Pancreas (tissue), 10 donors: ENCODE measurements at places on chromosomes 4 and X.

DNA sequence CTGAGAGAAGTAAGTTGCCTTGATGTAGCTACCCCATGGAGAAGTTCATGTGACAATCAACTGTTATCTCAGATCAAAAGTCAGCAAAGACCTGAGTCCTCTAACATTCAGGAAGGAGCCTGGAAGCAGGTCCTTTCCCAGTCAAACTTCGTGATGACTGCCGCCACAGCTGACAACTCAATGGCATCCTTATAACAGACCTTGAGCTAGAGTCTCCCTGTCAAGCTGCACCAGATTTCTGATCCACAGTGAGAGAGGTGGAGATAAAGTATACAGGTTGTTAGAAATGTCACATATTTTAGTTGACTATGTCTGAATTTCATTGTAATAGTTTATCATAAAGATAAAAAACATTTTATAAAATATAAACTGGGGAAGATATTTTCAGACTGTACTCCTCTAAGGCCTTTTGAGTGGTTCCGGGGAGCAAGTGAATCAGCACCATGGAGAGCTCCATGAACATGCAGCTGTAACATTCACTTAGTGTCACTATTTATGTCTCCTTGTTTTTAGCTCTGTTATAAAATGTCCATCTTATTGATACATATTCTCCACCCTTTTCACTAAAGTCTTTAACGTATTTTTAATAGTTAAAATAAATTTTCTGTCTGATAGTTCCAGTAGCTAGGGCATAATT is 1653.5 kb upstream of the AGA start:
- no peaks in the 10 kb centered on the region for H3K4me1 ChIP-seq
- no peaks in the 10 kb centered on the region for H3K27me3 ChIP-seq
- H3K4me3 ChIP-seq = no peak overlapping the region

DNA sequence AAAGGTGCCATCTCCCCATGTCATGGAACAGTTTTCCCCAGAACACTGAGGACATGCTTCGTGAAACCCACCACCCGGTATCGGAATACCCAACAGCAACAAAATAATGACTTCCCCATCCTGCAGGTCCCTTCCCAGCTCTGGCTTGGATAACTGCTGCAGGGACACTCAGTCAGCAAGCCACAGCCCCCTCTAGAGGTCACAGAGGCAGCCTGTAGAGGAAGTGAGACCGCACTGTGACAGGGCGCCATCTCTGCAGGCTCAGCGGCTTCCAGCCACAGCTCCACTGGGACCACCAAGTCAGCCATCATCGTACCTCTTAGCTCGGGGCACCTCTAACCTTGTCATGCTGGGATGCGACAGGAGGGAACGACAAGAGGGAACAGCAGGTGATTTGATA is 315.9 kb downstream of the LDB2 start:
- no peaks in the 10 kb centered on the region for H3K36me3 ChIP-seq
- no peak overlapping the region for H3K4me3 ChIP-seq
- H3K27ac ChIP-seq = no peak overlapping the region
- H3K4me1 ChIP-seq = no peaks in the 10 kb centered on the region
- DNase-seq = no peak

GRCh38 chr4:77567549-77567948 is 38.1 kb upstream of the CXCL13 start:
- H3K4me3 ChIP-seq = no peak overlapping the region
- DNase-seq = no peak
- H3K27me3 ChIP-seq = no peaks in the 10 kb centered on the region
- no peak overlapping the region for H3K27ac ChIP-seq

DNA sequence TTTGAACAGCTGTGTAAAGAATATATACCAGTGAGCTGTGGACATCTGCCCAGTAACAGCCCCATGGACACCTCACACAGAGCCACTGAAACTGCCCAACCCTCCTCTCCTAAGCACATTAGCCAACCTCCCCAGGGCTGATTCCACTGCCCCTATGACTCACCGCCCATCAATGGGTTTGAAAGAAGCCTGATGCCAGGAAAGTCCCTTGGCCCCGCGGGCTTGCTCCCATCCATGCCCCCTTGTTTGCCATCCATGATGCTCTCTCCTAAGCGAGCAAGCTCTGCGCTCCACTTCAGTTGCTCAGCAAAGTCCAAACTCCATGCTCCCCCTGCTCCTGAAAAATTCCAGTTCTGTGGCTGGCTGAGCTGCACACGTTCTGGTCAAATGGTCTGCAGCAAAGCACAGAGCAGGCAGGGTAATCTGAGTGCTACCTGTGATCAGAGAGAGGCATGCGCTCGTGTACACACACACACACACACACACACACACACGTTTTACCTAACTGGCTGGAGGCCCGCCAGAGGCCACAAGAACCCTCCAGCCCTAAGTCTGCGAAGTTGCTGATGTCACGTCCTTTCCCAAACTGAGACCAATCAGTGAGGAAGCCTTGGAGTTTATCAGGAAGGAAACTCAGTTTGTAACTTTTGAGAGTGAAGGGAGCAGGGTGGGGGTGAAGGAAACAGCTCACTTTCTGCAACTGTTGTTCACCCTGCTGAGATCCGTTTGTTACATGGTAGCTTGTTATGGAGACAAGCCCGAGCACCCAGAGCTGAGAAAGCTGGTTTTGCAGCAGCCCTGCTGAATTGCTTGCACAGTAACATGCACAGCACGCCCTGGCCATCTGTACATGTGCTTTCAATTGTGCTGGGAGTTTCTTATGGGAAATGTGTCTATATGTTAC is at the start of gene ASB9:
Gene ASB9 (minus strand): TSS at position 466 of the 904 bp plus-strand sequence. CDS start 209 bp downstream, at position 257.
- H3K27me3 ChIP-seq = no peaks in the 10 kb centered on the region
- H3K36me3 ChIP-seq = no peaks in the 10 kb centered on the region
- H3K4me1 ChIP-seq = no peaks in the 10 kb centered on the region

GRCh38 chr4:6087669-6088341 is 69.6 kb upstream of the C4orf50 start:
- H3K4me1 ChIP-seq = no peaks in the 10 kb centered on the region
- H3K27ac ChIP-seq = no peak overlapping the region
- DNase-seq = no peak
- H3K27me3 ChIP-seq = no peaks in the 10 kb centered on the region

GRCh38 chr4:118879409-118879808 is 9.2 kb upstream of the SYNPO2 start:
- H3K36me3 ChIP-seq = no peaks in the 10 kb centered on the region
- no peak overlapping the region for H3K27ac ChIP-seq
- DNase-seq = no peak
- H3K4me3 ChIP-seq = no peak overlapping the region

DNA sequence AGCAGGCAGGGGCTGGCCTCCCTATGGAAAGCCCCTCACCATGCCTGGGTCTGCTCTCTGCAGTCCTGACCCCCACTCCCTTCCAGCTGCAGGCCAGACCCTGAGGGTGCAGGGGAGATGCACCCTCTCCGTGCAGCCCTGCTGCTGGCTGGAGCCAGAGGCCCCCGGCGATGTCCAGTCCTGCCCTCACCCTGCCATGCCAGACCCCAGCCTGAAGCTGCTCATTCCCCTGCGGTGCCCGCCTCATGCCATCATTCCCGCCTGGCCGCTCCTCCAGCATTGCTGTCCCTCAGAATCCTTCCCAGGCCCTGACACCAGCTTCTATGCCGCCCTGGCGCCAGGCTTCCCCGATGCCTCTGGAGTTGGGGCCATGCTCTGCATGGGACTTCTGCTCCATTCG is 72.4 kb downstream of the SORCS2 start:
- no peaks in the 10 kb centered on the region for H3K36me3 ChIP-seq
- H3K27ac ChIP-seq = no peak overlapping the region
- no peaks in the 10 kb centered on the region for H3K27me3 ChIP-seq
- H3K4me3 ChIP-seq = no peak overlapping the region
- no peak for DNase-seq
- H3K4me1 ChIP-seq = no peaks in the 10 kb centered on the region

DNA sequence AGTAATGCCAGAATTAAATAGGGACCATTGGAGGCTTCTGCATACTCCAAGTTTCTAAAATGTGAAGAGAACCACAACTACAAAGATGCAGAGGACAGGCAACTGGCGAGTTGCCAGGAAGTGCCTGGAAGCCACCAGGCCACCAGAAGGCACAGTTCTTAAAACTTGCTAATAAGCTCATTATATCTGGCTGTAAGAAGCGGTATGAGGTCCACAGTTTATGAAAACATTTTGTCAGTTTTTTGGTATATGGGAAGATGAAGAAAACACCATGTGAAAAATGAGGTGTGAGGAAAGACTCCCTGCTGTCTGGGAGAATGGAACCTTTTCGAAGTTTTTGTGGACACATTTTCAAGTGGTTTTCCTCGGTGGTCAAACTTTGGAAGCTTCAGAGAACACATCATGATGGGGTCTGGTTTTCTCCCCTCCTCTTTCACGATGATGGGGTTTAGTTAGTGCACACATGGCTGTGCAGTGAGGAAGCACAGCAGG is 202.7 kb downstream of the NR3C2 start:
- peaks cover 12% of the 10 kb centered on the region for H3K4me1 ChIP-seq
- no peak for DNase-seq
- no peaks in the 10 kb centered on the region for H3K27me3 ChIP-seq
- no peak overlapping the region for H3K27ac ChIP-seq
- H3K36me3 ChIP-seq = no peaks in the 10 kb centered on the region

DNA sequence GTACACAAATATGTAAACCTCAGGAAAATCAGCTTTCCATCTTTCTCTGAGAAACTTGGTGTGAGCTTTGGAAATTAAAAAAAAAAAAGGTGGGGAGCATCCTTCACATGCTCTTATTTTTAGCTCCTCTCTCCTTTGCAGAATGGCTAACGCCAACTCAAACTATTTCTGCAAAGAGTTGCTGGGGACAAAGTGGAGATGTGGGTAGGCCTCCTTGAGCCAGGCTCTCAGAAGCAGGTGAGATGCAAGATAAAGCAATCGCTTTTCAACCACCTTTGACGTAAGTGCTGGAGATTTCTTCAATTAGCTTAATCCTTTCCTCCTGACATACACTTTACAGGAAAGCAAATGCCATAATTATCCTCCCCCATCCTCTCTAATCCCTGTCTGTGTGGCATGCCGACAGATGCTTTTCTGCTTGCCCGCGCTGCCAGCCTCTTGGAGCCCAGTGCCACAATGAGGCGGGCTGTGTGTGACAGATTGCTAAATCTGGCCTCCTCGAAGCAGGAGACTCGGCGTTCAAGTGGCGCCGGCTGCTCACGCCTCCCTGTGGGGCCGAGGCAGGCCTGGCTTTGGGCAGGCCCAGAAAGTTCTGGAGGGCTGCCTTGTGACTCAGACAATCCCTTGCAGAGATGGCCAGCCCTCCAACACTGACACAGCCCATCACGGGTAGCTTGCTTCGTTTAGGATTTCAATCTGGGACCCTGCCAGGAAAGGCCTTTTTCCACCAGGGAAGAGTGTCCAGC is 64.9 kb upstream of the SOD3 start:
- H3K4me1 ChIP-seq = no peaks in the 10 kb centered on the region
- no peak overlapping the region for H3K4me3 ChIP-seq
- H3K27ac ChIP-seq = no peak overlapping the region
- DNase-seq = peak; percentile 21
- no peaks in the 10 kb centered on the region for H3K27me3 ChIP-seq

DNA sequence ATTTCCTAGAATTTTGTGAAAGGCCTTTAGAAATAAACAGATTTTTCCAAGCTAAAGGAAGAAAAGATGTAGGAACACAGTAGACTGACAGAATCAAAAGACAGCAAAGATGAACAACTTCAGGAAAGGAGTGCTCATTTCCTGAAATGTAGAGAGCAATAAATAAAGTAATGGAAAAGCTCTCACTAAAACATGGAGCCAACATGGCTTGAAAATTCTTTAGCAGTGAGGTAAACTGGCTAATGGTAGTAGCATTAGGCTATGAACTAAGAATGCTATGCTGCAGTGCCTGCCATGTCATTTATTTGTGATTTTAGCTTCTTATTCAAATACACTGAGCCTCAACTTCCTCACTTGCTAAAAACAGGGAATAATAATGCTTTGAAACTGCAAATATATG is 108.7 kb downstream of the IQCM start:
- no peak overlapping the region for H3K27ac ChIP-seq
- H3K4me3 ChIP-seq = no peak overlapping the region
- no peaks in the 10 kb centered on the region for H3K4me1 ChIP-seq

- no peak overlapping the region for H3K4me3 ChIP-seq
- H3K4me1 ChIP-seq = no peaks in the 10 kb centered on the region
- DNase-seq = no peak
- no peaks in the 10 kb centered on the region for H3K36me3 ChIP-seq
These were observed 12.2 kb upstream of the RBPJ start for GRCh38 chr4:26308568-26308967.

DNA sequence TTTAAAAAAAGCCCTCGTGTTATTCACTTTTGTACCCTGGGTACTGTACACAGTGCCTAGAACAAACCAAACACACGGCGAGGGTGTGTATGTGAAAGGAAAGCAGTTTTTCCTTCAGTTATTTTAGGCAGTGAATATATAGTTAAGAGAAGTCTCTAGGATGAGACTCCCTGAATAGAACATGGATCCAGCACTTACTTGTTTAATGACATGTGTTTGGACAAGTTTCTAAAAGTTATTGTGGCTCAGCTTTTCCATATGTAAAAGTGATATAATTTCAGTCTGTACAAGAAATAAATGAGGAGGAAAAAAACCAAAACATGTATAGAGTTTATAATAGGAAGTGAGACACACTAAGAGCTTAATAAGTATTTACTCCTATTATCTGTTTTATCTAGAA is 273.2 kb downstream of the ADGRL3 start:
- no peak overlapping the region for H3K27ac ChIP-seq
- H3K4me3 ChIP-seq = no peak overlapping the region
- no peaks in the 10 kb centered on the region for H3K4me1 ChIP-seq
- DNase-seq = no peak
- H3K36me3 ChIP-seq = no peaks in the 10 kb centered on the region
- H3K27me3 ChIP-seq = no peaks in the 10 kb centered on the region

- H3K27me3 ChIP-seq = no peaks in the 10 kb centered on the region
- no peak overlapping the region for H3K27ac ChIP-seq
- no peaks in the 10 kb centered on the region for H3K36me3 ChIP-seq
- no peak overlapping the region for H3K4me3 ChIP-seq
These were observed 37.1 kb downstream of the EFNB1 start for GRCh38 chrX:68865926-68866325.

GRCh38 chr4:15413623-15414019 is 14.2 kb upstream of the C1QTNF7 start:
- no peaks in the 10 kb centered on the region for H3K36me3 ChIP-seq
- no peak for DNase-seq
- H3K4me1 ChIP-seq = no peaks in the 10 kb centered on the region
- H3K4me3 ChIP-seq = no peak overlapping the region
- no peak overlapping the region for H3K27ac ChIP-seq
- H3K27me3 ChIP-seq = no peaks in the 10 kb centered on the region

- H3K27ac ChIP-seq = no peak overlapping the region
- H3K27me3 ChIP-seq = no peaks in the 10 kb centered on the region
- H3K4me3 ChIP-seq = no peak overlapping the region
- no peaks in the 10 kb centered on the region for H3K36me3 ChIP-seq
- H3K4me1 ChIP-seq = peaks cover 8% of the 10 kb centered on the region
These were observed 20.5 kb downstream of the SEL1L3 start for GRCh38 chr4:25842229-25842845.

- H3K4me1 ChIP-seq = peaks cover 25% of the 10 kb centered on the region
- H3K27ac ChIP-seq = no peak overlapping the region
- no peaks in the 10 kb centered on the region for H3K36me3 ChIP-seq
- H3K4me3 ChIP-seq = no peak overlapping the region
These were observed 49.5 kb upstream of the LNX1 start for GRCh38 chr4:53640576-53641453.
